MCF 10A (cell line): ENCODE measurements at places on chromosomes 2 and 18. TPM values are rescaled to one million over a fixed set of nuclear protein-coding genes. Genes with fewer than 3 reads are reported as not detected.

Gene SPHKAP
- not detected in 2 replicates for total RNA-seq

DNA sequence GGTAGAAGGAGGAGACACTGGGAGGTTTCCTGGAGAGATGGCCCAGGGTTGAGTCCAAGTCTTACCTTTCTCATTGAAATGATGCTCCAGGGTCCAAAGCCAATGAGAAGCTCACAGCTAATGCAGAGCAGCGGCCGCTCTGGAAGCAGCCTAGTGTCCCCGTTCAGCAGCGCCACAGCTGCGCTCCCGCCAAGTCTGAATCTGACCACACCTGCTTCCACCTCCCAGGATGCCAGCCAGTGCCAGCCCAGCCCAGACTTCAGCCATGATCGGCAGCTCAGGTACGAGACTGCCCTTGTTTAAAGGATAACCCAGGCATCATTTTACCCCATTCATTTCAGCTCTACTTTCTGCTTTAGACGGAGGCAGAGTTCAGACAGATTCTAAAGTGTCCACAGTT is 11.9 kb upstream of the RPL31 start:
- no peak for DNase-seq

DNA sequence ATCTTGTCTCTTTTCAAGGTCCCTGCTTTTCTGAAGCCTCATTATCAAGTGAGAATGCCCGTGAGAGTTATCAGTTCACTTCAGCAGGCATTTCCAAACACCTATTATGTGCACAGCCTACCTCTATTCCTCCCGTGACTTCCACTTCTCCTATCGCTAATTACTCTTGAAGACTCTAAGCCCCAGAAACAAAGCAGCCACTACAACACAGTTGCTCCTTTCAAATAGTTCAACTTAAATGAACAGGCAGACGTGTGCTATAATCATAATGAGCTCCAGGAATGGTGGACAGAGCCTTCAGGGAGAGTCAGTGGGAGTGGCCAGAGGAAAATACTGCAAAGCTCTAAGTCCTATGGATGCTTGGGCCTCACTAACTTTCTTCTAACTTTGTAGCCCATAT is 159.0 kb downstream of the RDH14 start:
- DNase-seq: no peak

GRCh38 chr2:19458427-19459003 is 100.1 kb upstream of the OSR1 start:
- no peak for DNase-seq

Gene ASAP2
- 80.8 and 89.5 TPM in 2 replicates for total RNA-seq

- no peak for DNase-seq
These were observed 296.9 kb upstream of the CDH19 start for GRCh38 chr18:66900837-66901236.

- no peak for DNase-seq
These were observed 958.0 kb downstream of the EPHA4 start for GRCh38 chr2:220614064-220614463.

DNA sequence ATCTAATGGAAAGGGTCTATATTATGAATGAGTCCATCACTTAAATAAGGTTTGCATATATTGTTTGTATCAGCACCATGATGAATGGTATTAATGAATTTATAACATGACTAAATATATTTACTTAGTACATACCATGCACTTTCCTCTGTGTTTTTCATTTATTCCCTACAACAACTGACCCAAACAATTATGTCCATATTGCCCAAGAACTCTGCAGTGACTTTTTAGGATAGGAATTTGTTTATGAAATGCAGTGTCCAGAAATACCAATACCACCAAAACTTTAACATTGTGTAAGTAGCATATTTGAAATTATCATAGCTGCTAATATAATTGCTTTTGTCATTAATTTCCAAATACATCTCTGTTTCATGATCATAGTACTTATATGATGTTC is 119.7 kb downstream of the WDR7 start:
- DNase-seq: no peak

GRCh38 chr2:86223140-86223926 is 24.1 kb downstream of the MRPL35 start:
- DNase-seq: no peak

DNA sequence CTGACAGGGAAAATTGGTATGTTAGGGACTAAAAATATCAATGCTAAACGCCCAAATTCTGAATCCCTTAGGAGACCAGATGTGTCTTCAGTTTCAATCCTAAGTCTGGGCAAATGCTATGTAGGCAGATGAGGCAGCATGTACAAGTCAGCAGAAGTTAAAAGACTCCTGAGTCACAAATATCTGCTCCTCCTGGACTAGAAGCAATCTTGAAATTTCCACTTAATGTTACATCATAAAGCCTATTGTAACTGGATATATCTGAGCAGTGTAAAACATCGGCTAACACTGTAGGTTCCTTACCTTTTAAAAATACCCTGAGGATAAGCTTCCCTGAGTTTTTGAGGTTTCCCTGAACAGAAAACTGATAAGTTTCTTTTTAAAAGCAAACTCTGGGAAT is 1087.6 kb upstream of the PIK3C3 start:
- peak; percentile 90 for DNase-seq

Gene B3GNT7
- total RNA-seq: not detected in 2 replicates

GRCh38 chr2:237218756-237219155 is 133.1 kb downstream of the COPS8 start:
- DNase-seq: no peak

- DNase-seq: no peak
These were observed 97.5 kb downstream of the GLI2 start for GRCh38 chr2:120833127-120833675.

- DNase-seq: no peak
These were observed 19.6 kb downstream of the DSC1 start for GRCh38 chr18:31143025-31143424.

DNA sequence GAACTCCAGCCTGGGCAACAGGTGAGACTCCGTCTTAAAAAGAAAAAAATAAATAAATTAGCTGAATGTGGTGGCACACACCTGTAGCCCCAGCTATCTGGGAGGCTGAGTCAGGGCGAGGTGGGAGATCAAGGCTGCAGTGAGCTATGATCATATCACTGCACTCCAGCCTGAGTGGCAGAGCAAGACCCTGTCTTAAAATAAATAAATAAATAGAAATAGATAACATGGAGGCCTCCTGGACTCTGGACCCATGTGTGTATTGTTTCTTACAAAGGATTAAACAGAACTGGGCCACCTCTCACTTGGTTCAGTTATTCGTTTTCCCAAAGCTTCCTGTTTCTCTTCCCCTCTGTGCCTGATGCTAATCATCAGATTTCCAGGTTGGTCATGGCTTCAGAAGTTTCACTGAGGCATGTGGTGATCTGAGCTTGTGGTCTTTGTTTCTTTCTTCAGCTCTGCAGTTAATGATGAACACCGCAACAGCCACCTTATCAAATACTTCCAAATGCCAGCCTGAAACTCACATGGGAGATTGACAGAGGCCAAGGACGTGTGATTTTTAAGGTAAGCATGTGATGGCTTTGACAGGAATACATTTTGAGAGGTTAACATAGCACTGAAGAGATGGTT is 83.3 kb upstream of the MAP4K4 start:
- DNase-seq: no peak

- no peak for DNase-seq
These were observed at the start of gene HOXD3 for GRCh38 chr2:176156807-176157498. HOXD3 (plus strand) TSS chr2:176157307; CDS start chr2:176169115, 11,808 bp downstream.

Gene RAB3GAP1
- total RNA-seq: 63.4 and 70.1 TPM in 2 replicates

GRCh38 chr18:70418546-70419311 is 129.9 kb downstream of the SOCS6 start:
- DNase-seq: no peak

Gene MC4R
- total RNA-seq: not detected in 2 replicates

DNA sequence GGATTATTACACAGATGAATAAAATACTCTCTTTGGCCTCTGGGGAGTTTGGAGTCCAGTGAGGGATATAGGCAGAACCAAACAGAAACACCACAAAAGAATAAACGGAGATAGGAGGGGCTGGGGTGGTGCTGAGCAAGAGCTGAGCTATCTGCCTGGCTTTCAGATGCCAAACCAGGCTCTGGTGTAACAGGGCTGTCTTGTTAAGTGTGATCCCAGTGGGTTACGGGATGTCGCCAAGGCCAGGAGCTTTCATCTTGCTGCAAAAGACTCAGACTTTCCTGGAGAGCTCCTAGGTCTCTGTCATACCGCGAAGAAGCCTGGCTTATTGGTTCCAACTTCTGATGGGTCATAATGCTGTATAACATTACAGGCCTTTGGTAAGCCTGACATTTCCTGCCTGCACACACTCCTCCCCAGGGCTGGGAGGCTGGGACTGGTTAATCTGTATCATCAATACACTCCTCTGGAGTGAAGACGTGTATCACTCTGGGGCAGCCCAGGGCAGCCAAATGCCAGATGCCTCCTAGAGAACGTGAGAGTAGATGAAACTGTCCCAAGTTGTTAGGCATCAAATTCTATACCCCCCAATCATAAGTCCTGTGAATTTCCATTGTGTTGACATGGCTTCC is 60.5 kb downstream of the STPG4 start:
- no peak for DNase-seq

Gene AGPS
- 49.5 and 50.5 TPM in 2 replicates for total RNA-seq

Gene NAGK
- total RNA-seq: 30.9 and 45.7 TPM in 2 replicates

Gene MORN2
- total RNA-seq: 13.9 and 14.8 TPM in 2 replicates

GRCh38 chr2:191501561-191502168 is 176.3 kb upstream of the NABP1 start:
- peak; percentile 51 for DNase-seq

DNA sequence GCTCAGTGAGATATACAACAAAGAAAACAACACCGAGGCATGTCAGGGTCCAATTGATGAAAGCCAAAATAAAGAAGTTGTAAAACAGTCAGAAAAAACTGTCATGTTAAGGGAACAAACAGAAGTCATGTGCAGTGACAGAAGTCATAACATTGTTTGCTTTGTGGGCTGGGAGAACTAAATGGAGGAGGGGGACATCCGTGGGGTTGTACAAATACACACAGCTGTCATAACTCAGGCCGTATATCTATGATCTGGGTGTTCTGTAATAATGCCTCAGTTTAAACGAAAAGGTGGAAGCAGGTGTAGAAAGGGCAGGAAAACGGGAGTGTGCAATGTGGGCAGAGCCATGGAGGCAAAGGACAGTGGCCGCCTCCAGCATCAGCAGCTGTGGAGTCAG is 27.3 kb downstream of the TIMM21 start:
- DNase-seq: no peak

Gene TUBA4B
- total RNA-seq: not detected in 2 replicates

Gene MGAT4A
- total RNA-seq: 3.7 and 4.6 TPM in 2 replicates

Gene MRPL19
- total RNA-seq: 49.1 and 65.4 TPM in 2 replicates

Gene IL36RN
- total RNA-seq: not detected in 2 replicates

Gene ZEB2
- 28.2 and 39.9 TPM in 2 replicates for total RNA-seq

Gene SLC9A4
- total RNA-seq: 0.07 TPM in 1 of 2 replicates, not detected in the other

- DNase-seq: no peak
These were observed 79.7 kb downstream of the COLEC12 start for GRCh38 chr18:420661-421246.
